T-helper 17 cell (primary cell): ENCODE measurements at places on chromosomes 2 and 18. TPM values are rescaled to one million over a fixed set of nuclear protein-coding genes. Genes with fewer than 3 reads are reported as not detected.

DNA sequence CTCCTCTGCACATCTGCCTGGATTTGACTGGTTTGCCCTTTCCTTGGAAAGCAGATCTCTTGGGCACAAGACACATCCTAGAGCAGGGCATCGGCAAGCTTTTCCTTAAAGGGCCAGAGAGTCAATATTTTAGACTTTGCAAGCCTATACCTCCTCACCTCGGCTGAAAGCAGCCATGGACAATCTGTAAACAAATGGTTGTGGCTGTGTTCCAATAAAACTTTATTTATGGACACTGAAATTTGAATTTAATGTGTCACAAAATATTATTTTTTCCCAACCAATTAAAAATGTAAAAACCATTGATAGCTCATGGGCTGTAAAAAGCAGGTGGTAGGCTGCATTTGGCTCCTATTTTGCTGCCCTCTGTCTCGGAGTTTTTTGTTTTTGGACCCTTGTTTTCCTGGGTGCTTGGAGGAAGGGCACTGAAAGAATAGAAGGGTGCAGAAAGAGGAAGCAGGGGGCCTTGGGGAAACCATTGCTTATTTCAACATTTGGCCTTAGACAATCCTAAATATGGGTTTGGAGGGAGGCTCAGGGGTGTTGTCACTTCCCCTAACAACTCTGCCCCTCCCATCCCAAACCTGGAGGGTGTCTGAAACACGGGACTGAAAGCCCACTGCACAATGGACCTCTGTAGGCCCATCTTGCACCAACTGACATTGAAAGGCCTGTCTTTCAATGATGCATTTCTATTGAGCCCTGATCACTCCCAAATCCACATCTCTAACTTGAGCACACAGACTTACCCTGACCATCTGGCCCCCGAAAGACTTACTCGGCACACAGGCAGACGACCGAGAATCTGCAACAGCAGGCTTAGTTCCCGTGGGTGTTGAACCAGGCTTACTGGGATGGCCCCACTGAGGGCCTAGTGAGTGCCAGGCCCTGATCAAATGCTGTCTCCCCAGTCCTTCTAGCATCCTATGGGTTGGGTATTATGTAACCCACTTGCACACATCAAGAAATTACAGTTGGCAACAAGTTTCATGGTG is 7.1 kb upstream of the ZFP36L2 start:
- no peak overlapping the region for H3K4me3 ChIP-seq
- peak overlapping the region; percentile 62 for H3K27ac ChIP-seq
- peaks cover 2% of the 10 kb centered on the region for H3K36me3 ChIP-seq
- no peak for DNase-seq
- H3K4me1 ChIP-seq = peaks cover 14% of the 10 kb centered on the region

DNA sequence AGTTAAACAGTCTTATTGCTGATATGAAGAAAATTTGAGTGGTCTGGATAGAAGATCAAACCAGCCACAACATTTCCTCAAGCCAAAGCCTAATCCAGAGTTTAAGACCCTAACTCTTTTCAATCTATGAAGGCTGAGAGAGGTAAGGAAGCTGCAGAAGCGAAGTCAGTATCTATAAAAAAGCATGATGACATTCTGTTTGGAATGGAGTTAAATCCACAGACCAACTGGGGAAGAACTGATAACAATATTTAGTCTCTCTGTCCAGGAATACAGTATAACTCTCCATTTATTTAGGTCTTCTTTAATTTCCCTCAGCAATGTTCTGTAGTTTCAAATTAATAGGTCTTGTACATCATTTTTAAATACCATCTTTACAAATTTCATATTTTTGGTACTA is 16.0 kb downstream of the PIGN start:
- peaks cover 2% of the 10 kb centered on the region for H3K4me1 ChIP-seq
- H3K27ac ChIP-seq = peak overlapping the region; percentile 19
- H3K4me3 ChIP-seq = no peak overlapping the region
- DNase-seq = no peak
- H3K27me3 ChIP-seq = no peaks in the 10 kb centered on the region
- H3K36me3 ChIP-seq = peaks cover 4% of the 10 kb centered on the region

GRCh38 chr2:230793572-230794359 is 71.0 kb upstream of the ITM2C start:
- DNase-seq = no peak
- peaks cover 11% of the 10 kb centered on the region for H3K36me3 ChIP-seq
- peaks cover 39% of the 10 kb centered on the region for H3K4me1 ChIP-seq
- no peaks in the 10 kb centered on the region for H3K27me3 ChIP-seq
- no peak overlapping the region for H3K27ac ChIP-seq

DNA sequence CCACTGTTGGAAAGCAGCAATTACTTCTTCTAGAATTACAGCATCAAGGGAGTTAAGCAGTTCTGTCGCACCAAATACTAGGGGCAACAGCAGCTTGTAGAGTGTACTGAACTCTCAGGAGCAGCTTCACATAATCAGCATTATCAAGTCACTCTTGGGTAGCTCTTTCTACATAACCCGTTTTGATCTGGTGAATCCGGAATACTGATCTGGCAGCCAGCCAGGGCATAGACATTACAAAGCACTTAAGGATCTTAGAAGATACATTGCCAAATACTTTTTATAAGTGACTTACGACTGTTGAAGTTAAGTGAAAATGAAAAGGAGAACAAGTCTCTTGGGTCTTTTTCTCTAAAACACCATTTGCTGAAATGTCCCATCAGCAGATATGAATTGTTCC is 73.2 kb upstream of the NETO1 start:
- no peak overlapping the region for H3K4me3 ChIP-seq
- no peak for DNase-seq
- H3K27me3 ChIP-seq = no peaks in the 10 kb centered on the region
- H3K4me1 ChIP-seq = no peaks in the 10 kb centered on the region
- H3K36me3 ChIP-seq = no peaks in the 10 kb centered on the region

Gene SCN7A
- total RNA-seq = not detected

- peaks cover 6% of the 10 kb centered on the region for H3K4me1 ChIP-seq
- H3K27ac ChIP-seq = no peak overlapping the region
- peaks cover 18% of the 10 kb centered on the region for H3K27me3 ChIP-seq
- no peak for DNase-seq
- no peaks in the 10 kb centered on the region for H3K36me3 ChIP-seq
Measured at GRCh38 chr2:206993396-206993911, 54.1 kb downstream of the CPO start.

- peaks cover 8% of the 10 kb centered on the region for H3K4me1 ChIP-seq
- no peak for DNase-seq
- no peak overlapping the region for H3K27ac ChIP-seq
Measured at GRCh38 chr2:148615381-148615841, 29.1 kb upstream of the EPC2 start.

GRCh38 chr2:45533771-45534170 is 77.3 kb downstream of the SRBD1 start:
- peaks cover 13% of the 10 kb centered on the region for H3K36me3 ChIP-seq
- no peaks in the 10 kb centered on the region for H3K4me1 ChIP-seq
- H3K4me3 ChIP-seq = no peak overlapping the region

DNA sequence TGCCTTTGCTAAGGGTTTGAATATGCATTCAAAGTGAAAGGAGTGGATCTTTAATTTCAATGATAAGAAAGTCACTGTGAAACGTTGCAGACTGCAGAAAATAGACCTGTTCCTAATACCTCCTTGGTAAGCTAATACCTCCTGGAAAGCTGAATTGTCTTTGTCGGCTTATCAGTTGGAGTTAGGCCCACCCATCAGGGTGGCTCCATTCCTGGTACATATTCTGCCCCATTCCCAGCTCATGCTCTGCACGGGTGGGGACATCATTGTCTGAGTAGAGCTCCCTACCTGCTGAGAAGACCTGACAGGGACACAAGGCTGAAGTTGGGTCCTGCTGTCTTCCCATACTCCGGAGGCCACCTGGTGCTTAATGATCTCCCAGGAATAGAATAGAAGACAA is 203.3 kb downstream of the EN1 start:
- DNase-seq = no peak
- no peak overlapping the region for H3K27ac ChIP-seq
- H3K4me3 ChIP-seq = no peak overlapping the region
- peaks cover 6% of the 10 kb centered on the region for H3K27me3 ChIP-seq
- H3K4me1 ChIP-seq = no peaks in the 10 kb centered on the region
- no peaks in the 10 kb centered on the region for H3K36me3 ChIP-seq

DNA sequence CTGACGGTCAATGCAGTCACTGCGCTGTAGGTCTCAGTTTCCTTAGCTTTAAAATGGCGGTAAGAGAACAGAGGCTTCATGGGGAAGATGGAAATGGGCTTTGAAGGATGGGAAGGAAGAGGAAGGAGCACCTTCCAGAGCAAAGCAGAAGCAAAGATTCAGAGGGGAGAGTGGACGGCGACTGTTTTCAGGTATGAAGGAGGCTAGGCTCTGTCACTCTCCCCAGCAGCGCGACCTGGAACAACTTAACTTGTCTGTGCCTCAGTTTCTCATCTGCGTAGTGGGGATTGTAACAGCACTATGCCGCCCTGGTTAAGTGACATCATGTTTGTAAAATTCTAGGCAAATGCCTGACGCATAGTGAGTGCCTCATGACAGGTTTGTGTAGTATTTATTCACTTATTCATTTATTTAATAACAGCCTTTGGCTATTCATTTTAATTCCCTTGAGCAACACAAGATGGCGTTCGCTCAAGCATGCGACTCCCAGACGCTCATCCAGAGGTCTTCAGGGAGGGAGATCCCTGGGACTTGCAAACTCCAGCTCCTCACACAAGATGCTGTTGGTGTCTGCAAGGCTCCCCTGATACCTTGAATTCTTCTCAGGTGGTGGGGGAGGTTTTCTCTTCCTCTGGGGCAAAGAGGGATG is 336.3 kb downstream of the DYSF start:
- DNase-seq = no peak
- H3K27me3 ChIP-seq = peaks cover 5% of the 10 kb centered on the region
- no peaks in the 10 kb centered on the region for H3K36me3 ChIP-seq
- no peak overlapping the region for H3K4me3 ChIP-seq
- H3K27ac ChIP-seq = no peak overlapping the region
